ENCODE measurements at places on chromosomes 7 and 10.
A peak's percentile ranks its signal among the peaks of the same experiment; 100 is the strongest.

DNA sequence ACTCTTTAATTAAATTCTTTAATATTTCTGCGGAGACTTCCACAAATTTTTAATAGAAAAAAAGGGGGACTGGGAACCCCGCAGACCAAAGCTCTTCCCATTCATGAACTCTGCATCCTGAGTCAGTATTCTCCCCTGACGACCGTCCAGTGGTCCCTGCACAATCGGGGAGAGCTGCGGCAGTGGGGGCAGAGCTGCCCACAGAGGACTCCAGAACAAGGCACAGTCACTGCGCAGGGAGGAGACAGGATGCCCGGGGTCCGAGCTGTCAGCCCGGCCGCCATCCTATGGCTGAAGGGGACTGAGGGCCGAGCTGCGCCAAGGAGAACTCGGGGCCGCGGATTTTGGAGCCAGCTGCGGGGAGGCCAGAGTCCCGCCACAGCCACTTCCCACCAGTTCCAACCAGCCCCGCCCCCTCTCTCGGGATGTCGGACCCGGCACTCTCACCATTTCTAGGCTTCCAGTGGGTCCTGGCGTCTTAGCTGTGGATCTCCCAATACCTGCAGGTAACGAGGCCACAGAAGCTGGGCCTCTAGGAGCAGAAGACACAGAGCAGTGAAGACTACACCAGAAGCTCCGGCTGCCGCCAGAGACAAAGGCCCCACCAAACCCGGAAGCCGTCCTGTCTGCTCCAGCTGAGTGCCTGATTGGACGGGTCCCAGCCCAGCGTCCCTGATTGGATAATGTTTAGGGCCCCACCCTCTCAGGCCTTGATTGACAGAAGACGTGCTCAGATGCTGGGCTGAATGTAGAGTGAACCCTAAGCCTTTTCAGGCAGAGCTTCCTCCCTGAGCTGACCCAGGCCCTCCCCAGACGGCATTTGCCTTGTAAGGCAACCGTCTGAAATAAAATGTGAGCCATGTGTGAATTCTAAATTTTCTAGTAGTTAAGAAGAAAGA, at the start of gene ERV3-1:
Gene ERV3-1 (minus strand): TSS at position 594 of the 899 bp plus-strand sequence. CDS start 13,661 bp downstream, outside the sequence.
- H3K4me1 ChIP-seq: peaks cover 4% of the 10 kb centered on the region
- no peaks in the 10 kb centered on the region for H3K27me3 ChIP-seq

GRCh38 chr10:82889728-82890127, 1014.7 kb downstream of the NRG3 start:
- H3K36me3 ChIP-seq: no peaks in the 10 kb centered on the region
- no peak overlapping the region for H3K4me3 ChIP-seq
- no peaks in the 10 kb centered on the region for H3K4me1 ChIP-seq
- no peaks in the 10 kb centered on the region for H3K27me3 ChIP-seq

- H3K36me3 ChIP-seq: no peaks in the 10 kb centered on the region
- no peaks in the 10 kb centered on the region for H3K4me1 ChIP-seq
- no peaks in the 10 kb centered on the region for H3K27me3 ChIP-seq
- no peak overlapping the region for H3K27ac ChIP-seq
- DNase-seq: no peak
Measured at GRCh38 chr10:107423903-107424302, 259.4 kb upstream of the SORCS1 start.

GRCh38 chr10:117470733-117471132, 71.8 kb upstream of the EMX2 start:
- H3K36me3 ChIP-seq: no peaks in the 10 kb centered on the region
- DNase-seq: no peak
- H3K27me3 ChIP-seq: no peaks in the 10 kb centered on the region
- H3K4me3 ChIP-seq: no peak overlapping the region

GRCh38 chr7:25731068-25731845, 420.7 kb upstream of the NFE2L3 start:
- DNase-seq: no peak
- H3K4me1 ChIP-seq: peaks cover 12% of the 10 kb centered on the region
- no peaks in the 10 kb centered on the region for H3K27me3 ChIP-seq

DNA sequence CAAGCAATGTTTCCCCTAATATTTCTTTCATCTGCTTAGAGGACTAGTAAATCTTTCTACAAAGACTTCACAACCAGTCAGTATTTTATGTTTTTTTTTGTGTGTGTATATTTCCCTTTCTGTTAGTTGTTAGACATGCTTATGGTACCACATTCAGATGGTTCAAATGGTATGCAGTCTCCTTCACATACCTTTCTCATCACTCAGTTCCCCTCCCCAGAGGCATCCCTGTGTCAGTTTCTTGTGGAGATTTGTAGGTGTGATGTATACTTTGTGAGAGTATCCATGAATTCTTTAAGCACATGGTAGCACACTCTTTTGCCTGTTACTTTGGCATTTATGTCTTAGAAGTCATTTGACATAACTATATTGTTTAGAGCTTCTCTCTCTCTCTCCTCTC, 4.4 kb downstream of the ZNF485 start:
- H3K36me3 ChIP-seq: peaks cover 50% of the 10 kb centered on the region
- no peak overlapping the region for H3K27ac ChIP-seq
- H3K4me3 ChIP-seq: no peak overlapping the region
- no peaks in the 10 kb centered on the region for H3K27me3 ChIP-seq

DNA sequence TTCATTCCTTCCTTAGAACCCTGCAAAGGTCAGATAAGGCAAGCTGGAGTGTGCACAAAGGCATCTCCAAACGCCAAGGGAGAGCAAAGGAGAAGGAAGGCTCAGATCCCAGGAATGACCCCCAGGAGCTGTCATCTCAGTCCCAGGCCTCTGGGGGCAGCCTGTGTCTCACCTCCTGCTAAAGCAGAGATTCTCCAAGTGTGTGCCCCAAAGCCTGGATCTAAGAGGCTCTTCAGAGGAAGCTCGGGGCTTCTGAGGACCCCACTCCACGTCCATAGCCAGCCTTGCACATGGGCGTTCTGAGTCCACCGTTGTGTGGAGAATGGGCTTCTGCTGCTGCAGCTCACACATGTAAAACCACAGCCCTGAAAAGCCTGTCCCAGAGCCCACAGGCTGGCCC, 5.1 kb upstream of the GRID1 start:
- DNase-seq: no peak
- peaks cover 4% of the 10 kb centered on the region for H3K4me1 ChIP-seq
- H3K36me3 ChIP-seq: no peaks in the 10 kb centered on the region
- H3K27me3 ChIP-seq: peaks cover 7% of the 10 kb centered on the region
- H3K27ac ChIP-seq: no peak overlapping the region

GRCh38 chr10:4708123-4708759, 117.8 kb upstream of the AKR1E2 start:
- no peaks in the 10 kb centered on the region for H3K27me3 ChIP-seq
- no peaks in the 10 kb centered on the region for H3K4me1 ChIP-seq
- H3K36me3 ChIP-seq: no peaks in the 10 kb centered on the region
- no peak overlapping the region for H3K27ac ChIP-seq
- no peak overlapping the region for H3K4me3 ChIP-seq

GRCh38 chr7:27157702-27158431, 1.4 kb upstream of the HOXA7 start:
- peak; percentile 63 for DNase-seq
- no peaks in the 10 kb centered on the region for H3K27me3 ChIP-seq
- H3K4me3 ChIP-seq: no peak overlapping the region
- no peaks in the 10 kb centered on the region for H3K36me3 ChIP-seq
- no peak overlapping the region for H3K27ac ChIP-seq

- DNase-seq: no peak
- H3K4me1 ChIP-seq: no peaks in the 10 kb centered on the region
Measured at GRCh38 chr10:97762056-97762455, 9.7 kb downstream of the SFRP5 start.

GRCh38 chr10:70052462-70053217, at the start of gene MACROH2A2:
Gene MACROH2A2, plus strand, starts transcription at chr10:70052846. Its CDS starts 22,813 bp downstream, at chr10:70075659.
- peak within 1 kb of the TSS; percentile 62 for H3K4me3 ChIP-seq
- H3K4me1 ChIP-seq: no peaks in the 10 kb centered on the region
- H3K27ac ChIP-seq: no peak within 1 kb of the TSS
- H3K27me3 ChIP-seq: no peaks in the 10 kb centered on the region
- H3K36me3 ChIP-seq: no peaks in the 10 kb centered on the region
- DNase-seq: no peak

- DNase-seq: no peak
- H3K27ac ChIP-seq: no peak overlapping the region
- no peaks in the 10 kb centered on the region for H3K27me3 ChIP-seq
- H3K4me1 ChIP-seq: no peaks in the 10 kb centered on the region
- H3K4me3 ChIP-seq: no peak overlapping the region
- H3K36me3 ChIP-seq: no peaks in the 10 kb centered on the region
Measured at GRCh38 chr10:25561758-25562157, 372.3 kb upstream of the MYO3A start.

DNA sequence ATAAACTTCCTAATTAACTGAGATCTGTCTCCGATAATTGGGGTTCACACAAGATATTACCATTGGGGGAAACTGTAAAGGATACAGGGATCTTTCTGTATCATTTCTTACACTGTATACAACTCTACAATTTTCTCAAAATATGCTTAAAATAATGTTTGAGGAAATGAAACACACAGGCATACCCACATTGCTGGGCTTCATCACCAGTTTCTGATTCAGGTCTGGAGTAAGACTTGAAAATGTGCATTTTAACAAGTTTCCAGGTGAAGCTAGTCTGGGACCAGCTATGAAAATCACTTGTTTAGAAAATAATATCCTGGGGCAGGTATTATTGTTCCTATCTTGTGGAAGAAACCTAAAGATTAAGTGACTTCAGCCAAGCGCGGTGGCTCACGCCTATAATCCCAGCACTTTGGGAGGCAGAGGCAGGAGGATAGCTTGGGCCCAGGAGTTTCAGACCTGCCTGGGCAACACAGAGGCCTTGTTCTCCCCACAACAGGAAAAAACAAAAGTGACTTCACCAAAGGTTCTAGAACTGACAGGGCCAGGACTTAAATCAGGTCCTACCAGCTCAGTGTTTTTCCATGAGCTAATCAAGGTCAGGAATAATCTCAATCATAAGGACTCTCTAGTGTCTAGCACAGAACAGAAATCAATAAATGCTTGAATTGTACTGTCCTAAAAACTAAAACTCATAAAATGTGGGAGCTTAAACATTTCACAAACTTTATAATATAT, 12.6 kb downstream of the TOMM7 start:
- H3K27ac ChIP-seq: no peak overlapping the region
- no peaks in the 10 kb centered on the region for H3K27me3 ChIP-seq
- H3K4me3 ChIP-seq: no peak overlapping the region
- peaks cover 13% of the 10 kb centered on the region for H3K36me3 ChIP-seq
- no peak for DNase-seq

DNA sequence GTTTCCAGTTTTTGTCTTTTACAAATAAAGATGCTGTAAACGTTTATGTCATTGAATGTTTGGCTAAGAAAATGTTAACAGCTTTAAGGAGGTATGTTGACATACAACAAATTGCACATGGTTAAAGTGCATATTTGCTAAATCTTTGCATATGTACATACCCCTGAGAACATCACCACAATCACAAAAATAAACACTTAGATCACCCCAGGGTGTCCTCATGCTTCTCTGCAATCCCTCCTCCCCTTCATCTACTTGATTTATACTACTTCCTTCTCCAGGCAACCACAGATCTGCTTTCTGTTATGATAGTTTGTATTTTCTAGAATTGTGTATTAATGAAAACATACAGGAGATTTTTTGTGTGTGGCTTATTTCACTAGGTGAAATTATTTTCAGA, 209.5 kb downstream of the GLRX3 start:
- H3K27me3 ChIP-seq: no peaks in the 10 kb centered on the region
- no peaks in the 10 kb centered on the region for H3K36me3 ChIP-seq

- no peaks in the 10 kb centered on the region for H3K27me3 ChIP-seq
- no peaks in the 10 kb centered on the region for H3K4me1 ChIP-seq
- H3K36me3 ChIP-seq: no peaks in the 10 kb centered on the region
- H3K27ac ChIP-seq: no peak overlapping the region
- H3K4me3 ChIP-seq: no peak overlapping the region
- no peak for DNase-seq
Measured at GRCh38 chr7:86708031-86708680, 64.4 kb downstream of the GRM3 start.

DNA sequence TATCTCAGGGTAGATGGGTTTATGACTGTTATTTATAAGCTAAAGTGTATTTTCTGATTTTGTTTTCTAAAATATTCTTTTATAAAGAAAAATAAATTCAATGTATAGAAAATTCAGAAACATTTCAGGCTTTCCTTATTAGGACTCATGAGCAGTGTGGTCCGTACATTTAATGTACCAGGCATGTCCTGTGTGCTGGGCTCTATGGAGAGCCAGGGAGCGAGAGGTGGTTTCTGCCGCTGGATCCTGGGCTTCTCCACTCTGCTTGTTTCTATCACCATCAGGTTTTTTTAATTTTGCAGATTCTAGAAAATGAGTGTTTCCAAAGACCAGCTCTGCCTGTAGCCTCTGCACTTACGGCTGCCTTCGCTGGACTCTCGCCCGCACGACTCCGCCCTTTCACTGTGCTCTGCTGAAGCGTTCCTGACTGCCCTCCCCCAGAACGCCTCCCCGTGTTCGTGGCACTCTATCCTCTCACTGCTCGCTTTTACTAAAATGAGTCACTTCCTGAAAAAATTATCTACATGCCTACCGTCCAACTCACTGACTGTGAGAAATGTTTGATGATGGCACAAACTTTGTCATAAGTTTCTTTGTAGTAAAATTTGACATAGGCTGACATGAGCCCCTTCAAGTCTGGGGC, 188.5 kb downstream of the ZMYND11 start:
- H3K4me1 ChIP-seq: peaks cover 4% of the 10 kb centered on the region
- H3K4me3 ChIP-seq: no peak overlapping the region
- peak overlapping the region; percentile 67 for H3K27ac ChIP-seq
- H3K36me3 ChIP-seq: peaks cover 45% of the 10 kb centered on the region
- DNase-seq: peak; percentile 91

DNA sequence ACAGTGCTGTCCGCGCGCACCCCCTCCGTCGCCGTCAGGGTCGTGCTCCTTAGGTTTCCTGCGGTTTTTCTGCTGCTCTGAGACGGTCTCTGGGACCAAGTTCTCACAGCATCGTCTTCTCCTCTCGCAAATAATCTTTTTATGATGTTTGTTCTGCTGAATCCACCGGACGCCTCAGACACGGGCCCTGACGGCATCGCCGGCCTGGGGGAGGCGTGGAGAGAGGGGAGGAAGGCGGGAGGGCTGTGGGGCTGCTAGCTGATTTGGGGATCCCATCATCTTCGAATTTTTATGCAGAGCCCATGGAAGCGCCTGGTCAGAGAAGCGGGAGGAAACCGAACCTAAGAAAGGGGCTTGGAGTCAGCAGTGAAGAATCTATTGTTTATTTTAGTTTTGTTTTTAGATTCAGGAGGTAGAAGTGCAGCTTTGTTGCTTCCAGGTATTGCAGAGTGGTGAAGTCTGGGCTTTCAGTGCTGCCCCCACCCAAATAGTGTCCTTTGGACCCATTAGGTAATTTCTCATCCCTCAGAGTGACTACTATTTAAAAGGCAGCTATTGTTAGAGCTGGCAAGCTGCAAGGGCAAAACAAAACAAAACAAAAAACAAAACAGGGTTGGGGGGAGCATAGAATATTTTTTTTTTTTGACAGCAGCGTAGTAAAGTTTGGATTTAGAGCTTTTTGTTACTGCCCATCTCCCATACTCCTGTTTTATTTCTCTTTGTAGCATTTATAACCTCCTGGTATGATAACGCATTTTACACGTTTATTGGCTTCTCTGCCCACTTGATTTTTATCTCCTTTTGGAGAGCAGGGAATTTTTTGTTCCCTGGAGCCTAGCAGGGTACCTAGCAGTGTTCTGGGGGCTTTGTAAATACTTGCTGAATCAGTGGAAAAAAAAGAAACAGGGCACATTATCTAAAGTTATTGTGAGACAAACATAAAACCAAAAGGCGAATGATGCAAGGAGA, 92.6 kb downstream of the SPAG6 start:
- H3K27me3 ChIP-seq: no peaks in the 10 kb centered on the region
- H3K27ac ChIP-seq: peak overlapping the region; percentile 97
- DNase-seq: peak; percentile 67
- peak overlapping the region; percentile 78 for H3K4me3 ChIP-seq
